ENCODE measurements at places on chromosomes 16 and 17.

- peak; percentile 23 for DNase-seq
These were observed 30.7 kb downstream of the CDRT4 start for GRCh38 chr17:15436473-15437302.

GRCh38 chr16:70454222-70455034 is at the start of gene FCSK:
FCSK (plus strand) TSS chr16:70454595; CDS start chr16:70463191, 8,596 bp downstream.
- peak; percentile 64 for DNase-seq

DNA sequence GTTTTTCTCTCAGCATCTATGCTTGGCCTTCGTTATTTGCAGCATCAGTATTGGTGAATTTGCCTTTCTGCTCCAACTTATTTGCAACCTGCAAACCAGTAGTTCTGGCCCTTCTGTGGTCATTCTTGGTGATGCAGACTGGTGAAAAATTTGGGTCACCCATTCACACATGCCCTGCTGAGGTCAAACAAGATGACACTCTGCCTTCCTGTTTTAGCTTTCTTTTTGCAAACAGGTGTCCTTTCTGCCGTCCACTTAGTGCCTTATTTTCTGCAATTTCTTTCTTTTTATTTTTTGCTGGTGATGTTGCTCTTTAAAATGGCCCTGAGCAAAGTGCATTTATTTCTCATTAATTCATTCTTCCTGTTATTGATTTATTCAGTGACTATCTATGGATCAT is 31.3 kb downstream of the PLCG2 start:
- DNase-seq, result no peak

GRCh38 chr17:83203073-83203471 is 123.7 kb downstream of the METRNL start:
- DNase-seq, result no peak

- no peak for DNase-seq
These were observed 7.0 kb downstream of the ZNF319 start for GRCh38 chr16:57993438-57993837.

- no peak for DNase-seq
These were observed 9.5 kb downstream of the CD300LB start for GRCh38 chr17:74521701-74522201.

DNA sequence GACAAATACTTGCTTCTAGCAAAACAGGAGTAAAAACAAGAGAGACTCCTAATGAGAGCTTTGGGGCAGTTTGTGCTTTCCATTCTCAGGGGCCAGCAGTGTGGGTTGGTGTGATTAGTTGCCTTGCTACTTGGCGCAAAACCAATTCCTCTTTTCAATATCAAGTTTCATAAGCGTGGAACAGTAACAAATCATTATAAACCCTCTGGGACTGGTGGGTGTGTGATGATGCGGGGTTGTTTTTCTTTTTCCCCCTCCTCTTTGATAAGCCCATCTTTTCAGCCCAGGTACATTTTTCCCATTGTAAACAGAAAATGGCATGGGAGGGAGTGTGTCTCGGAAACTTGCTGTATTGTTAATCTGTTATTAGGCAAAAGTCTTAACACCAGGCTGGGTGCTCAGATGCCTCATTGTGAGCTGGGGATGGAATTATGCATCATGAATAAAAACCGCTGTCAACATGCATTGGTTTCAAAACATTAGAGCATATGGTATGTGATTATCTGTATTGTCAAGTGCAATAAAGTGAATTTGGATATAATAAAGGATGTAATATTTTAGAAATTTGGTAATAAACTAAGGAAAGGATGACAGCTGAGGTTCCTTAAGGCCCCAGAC is 166.4 kb downstream of the CCDC182 start:
- DNase-seq, result no peak

DNA sequence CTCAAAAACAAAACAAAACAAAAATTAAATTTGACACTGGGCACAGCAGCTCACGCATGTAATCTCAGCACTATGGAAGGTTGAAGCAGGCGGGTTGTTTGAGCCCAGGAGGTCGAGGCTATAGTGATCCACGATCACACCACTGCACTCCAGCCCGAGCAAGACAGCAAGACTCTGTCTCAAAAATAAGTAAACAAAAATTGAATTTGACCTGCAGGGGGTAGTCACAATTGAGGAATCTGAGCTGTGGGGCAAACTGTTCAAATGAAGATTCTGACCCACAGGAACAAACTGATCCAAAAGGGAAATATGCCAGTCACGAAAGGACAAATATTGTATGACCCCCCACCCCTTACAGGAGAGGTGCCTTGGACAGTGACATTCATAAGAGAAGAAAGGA is 29.8 kb downstream of the ANKRD11 start:
- no peak for DNase-seq

- DNase-seq, result no peak
These were observed 56.0 kb upstream of the WSB1 start for GRCh38 chr17:27237890-27238289.

- no peak for DNase-seq
These were observed 479 bp downstream of the IRX6 start for GRCh38 chr16:55324285-55325079.

DNA sequence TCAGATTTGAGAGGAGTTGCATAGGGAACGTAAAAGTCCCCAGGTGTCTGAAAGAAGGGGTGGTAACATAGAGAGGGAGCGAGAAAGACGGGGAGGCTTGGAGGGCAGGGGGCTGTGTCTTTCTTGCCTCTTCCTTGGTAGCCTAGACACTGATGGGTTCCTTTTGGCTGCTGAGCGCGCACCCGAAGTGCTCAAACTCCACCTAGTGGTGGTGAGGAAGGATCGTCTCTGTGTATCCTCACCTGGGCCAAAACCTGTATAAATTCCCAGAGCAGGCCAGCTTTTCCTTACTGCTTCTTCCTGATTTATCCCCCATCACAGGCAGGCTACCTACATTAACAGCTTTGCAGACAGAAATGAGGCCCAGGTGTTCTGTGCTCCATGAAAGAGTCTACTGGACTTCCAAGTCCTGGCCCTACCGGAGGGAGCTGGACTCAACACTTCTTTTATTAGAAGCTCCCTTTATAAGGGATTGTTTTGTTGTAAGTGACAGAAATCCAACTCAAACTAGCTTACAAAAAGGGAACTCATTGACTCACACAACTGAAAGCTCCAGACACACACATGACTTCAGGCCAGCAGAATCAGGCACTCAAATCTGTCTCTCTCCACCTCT is 5.5 kb upstream of the SLC25A35 start:
- peak; percentile 46 for DNase-seq

GRCh38 chr16:12217341-12217740 is 240.8 kb downstream of the SNX29 start:
- DNase-seq, result no peak

DNA sequence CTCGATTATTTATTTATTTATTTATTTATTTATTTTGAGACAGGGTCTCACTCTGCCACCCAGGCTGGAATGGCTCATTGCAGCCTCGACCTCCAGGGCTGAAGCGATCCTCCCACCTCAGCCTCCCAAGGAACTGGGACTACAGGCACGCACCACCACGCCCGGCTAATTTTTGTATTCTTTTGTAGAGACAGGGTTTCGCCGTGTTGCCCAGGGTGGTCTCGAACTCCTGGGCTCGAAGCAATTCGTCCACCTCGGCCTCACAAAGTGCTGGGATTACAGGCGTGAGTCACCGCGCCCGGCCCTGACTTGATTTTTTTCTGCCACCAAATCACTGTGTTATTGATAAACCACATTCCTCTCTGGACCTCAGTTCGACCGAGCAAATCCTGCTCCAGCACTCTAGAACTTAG is 758 bp upstream of the RPL23A start:
- no peak for DNase-seq

DNA sequence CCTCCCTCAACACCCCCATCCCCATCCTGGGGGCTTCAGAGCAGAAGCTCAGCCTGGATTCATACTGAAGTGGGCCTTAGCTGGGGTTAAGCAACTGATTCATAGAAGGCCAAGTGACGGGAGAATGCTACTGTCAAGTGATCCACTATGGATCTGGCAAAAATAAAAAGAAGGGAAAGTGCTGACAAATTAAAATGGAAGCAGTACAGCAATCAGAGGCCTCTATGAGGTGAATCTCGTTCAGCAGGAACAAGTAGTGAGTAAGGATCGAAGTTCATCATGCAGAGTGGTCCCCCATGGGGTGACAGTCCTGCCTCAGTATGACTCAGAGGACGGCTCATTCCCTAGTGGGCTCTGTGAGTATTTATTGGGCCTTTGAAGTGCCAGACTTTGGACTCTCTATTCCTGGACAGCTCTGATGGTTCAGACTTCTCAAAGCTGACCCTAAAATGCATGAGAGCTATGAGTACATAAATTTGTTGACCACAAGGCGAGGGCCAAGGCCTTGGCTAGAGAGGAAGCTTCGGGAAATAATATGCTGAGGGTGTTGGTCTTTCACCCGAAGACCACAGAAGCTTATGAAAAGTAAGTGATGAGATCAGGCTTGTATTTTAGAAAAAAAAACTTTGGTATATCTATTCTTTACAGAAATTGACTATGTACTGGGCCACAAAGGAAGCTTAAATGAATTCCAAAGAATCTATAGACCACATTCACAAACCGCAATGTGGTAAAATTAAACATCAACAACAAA is 5.3 kb upstream of the NSMCE1 start:
- no peak for DNase-seq

GRCh38 chr17:56821847-56822534 is 11.7 kb downstream of the C17orf67 start:
- DNase-seq, result no peak

DNA sequence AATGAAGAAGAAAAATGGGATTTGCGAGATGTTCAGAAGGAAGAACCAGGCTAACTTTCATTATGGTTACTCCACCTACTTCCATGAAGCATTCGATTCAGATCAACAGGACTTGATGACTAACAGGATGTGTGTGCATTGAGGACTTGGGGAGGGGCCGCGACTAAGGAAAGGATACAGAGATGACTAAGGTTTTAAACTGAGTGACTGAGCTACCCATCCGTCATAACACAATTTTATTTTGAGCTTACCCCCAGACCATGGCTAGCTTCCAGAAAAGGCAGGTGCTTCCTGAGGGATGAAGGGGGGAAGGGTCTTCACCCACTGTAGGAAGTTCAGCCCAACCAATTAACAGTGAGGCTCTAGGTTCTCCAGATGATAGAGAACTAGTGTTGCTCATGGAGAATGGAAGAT is 2.5 kb upstream of the CDYL2 start:
- no peak for DNase-seq

GRCh38 chr17:80930335-80931279 is 61.0 kb upstream of the CHMP6 start:
- no peak for DNase-seq

- DNase-seq, result no peak
These were observed 17.5 kb downstream of the ACSF2 start for GRCh38 chr17:50443505-50443974.

GRCh38 chr16:57628008-57628781 is at the start of gene ADGRG1:
ADGRG1 (plus strand) TSS chr16:57628630; CDS start chr16:57650288, 21,658 bp downstream.
- DNase-seq, result peak; percentile 75

DNA sequence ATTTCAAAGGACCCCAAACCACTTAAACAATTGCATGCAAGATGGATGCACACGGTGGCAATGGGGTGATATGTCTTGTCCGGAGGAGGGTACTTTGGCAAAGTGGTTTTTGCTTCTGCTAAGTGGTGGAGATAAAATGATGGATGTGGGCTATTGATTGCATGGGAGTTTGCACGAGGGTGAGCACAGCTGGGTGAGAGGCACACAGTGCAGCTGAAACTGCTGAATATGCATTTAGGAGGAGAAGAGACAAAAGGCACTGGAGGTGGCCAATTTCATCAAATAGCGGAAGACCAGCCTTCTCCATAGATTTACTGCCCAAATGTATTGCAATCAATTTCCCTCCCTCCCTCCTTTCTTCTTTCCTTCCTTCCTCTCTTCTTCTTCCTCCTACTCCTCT is 414.4 kb upstream of the EEF2KMT start:
- DNase-seq, result no peak

DNA sequence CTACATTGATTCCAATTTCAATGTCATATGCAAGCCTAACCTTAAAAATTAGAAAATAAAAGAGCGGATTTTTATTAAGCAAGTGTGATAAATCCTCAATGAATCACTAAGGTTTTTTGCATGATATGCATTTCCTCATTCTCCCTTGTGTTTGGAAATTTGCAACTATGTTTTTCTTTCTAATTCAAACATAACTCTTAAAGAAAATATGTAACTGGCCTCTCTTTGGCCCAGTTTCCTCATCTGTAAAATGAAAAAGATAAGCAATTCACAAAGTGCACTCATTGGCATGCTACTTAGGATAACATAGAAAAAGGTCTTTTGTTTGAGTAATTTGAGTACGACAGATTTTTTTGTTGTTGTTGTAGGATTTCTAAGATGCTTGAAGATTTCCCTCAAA is 295.5 kb downstream of the CDH11 start:
- no peak for DNase-seq

- DNase-seq, result no peak
These were observed 5.2 kb upstream of the GSE1 start for GRCh38 chr16:85607796-85608514.

GRCh38 chr16:50407351-50407750 is 38.6 kb upstream of the BRD7 start:
- DNase-seq, result no peak

- DNase-seq, result no peak
These were observed 30.6 kb downstream of the MYO18A start for GRCh38 chr17:29149431-29150064.

DNA sequence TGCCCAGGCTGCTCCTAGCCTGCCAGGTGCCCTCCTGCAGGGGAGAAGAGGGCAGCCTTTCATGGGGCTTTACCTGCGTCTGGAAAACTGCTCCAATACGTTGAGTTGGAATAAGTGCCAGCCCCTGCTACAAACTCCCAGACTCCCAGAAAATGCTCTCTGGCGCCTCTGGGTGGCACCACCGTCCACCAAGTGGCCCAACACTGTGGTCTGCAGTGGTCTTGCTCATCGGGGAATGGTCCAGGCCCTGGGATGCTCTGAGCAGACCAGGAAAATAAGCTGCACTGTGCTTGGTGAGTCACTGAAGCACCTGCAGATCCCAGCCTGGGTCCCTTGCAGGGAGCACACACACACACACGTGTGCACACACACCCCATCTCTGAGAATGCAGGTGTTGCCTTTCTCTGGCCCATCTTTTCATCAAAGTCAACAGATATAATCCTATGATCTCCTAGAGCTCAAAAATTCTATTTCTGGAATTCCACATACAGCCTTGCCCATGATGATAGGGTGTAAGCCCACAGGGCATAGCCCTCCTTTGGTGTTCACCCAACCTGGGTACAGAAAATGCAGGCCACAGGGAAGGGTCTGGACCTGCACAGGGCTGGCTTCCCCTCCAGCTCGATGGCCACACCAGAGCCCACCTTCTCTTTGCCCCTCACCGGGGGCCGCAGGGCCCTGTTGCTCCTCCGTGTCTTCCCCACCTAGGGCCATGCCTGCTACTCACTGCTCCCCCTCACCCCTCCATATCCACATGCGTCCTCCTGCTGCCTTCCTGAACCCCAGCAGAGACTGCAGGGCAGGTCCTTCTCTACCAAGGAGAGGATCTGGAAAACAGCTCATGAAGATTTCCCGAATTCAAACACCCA is 20.5 kb downstream of the CDIP1 start:
- DNase-seq, result peak; percentile 36

GRCh38 chr17:55053855-55054254 is 85.3 kb downstream of the STXBP4 start:
- DNase-seq, result no peak

- DNase-seq, result no peak
These were observed 9.1 kb upstream of the MSL1 start for GRCh38 chr17:40112718-40113109.

GRCh38 chr16:49528866-49529288 is 155.3 kb downstream of the C16orf78 start:
- DNase-seq, result no peak
